Activated CD4-positive, alpha-beta memory T cell treated with anti-CD3 and anti-CD28 coated beads for 36 hours (primary cell): ENCODE measurements at places on chromosomes 2 and 18.
A peak's percentile ranks its signal among the peaks of the same experiment; 100 is the strongest.

DNA sequence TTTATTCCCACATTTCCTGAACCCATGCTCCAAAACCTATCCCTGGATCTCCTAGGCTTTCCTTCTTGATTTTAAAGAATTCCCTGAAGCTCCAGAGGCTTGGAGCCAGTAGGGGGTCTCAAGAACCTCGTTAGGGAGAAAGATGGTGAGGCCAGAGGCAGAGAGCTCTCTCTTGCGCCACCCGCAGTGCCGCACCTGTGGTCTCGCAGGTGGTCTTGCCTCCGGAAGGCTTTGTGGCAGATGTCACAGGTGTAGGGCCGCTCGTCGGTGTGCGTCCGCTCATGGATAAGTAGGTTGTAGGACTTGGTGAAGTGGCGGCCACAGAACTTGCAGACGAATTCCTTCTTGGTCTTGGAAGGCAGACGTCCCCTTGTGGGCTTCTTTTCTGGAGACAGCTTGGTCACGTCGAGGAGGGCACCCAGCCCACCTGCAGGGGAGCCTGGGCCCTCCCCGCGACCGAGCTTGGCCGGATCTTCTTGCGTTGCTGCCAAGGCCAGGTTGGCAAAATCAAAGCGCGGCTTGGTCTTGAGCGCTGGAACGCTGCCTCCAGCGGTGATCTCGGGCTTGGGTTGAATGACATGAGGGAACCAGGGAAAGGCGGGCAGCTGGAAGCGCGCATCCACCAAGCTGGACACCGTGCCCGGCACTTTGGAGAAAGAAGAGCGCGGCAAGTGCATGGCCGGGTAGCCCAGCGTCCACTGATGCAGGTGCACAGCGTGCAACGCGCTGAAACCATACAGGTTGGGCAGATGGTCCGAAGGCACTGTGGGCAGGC is 5.3 kb downstream of the OSR1 start:
- H3K4me1 ChIP-seq = peaks cover 39% of the 10 kb centered on the region
- no peak overlapping the region for H3K27ac ChIP-seq
- no peak for DNase-seq
- no peak overlapping the region for H3K4me3 ChIP-seq

DNA sequence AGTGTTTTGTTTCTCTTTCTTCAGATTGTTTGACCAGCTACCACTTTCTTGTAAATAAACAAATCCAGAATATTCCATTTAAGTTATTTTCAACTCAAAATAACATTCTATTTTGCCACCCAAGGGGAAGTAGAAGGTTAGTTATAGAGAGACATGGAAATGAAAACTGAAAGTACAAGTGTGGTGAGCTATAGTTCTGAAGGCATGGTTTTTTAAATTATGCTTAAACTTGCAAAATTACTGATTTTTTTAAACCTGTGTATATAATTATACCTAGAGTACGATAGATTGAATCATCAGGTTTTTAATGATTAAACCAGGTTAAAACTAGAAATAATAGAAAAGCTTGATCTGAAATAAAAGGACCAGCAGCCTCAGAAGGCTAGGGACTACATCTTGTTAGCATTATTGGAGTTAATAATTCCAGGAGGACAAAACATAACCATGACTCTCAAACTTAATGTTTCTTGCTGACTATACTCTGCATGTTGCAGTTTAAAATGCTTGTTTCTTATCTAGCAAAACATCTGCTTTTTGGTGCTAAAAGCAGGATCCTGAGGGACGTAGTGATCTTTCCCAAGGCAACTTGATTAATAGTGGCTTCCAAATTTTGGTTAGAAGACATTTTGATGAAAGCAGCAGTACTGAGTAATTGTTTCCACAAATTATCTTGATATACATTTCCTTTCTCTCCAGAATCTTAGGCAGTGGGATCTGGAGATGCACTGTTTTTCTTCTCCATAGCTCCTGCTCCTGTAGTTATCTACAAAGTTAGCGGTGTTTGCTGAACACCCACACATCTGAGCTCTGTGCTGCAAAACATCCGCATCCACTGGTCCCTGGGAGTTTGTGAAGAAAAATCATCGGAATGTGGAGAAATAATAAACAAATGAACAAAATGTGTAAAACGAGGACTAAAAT is 327.2 kb upstream of the PKDCC start:
- no peak overlapping the region for H3K27ac ChIP-seq
- no peak overlapping the region for H3K4me3 ChIP-seq
- peaks cover 6% of the 10 kb centered on the region for H3K4me1 ChIP-seq
- no peak for DNase-seq
- no peaks in the 10 kb centered on the region for H3K36me3 ChIP-seq

DNA sequence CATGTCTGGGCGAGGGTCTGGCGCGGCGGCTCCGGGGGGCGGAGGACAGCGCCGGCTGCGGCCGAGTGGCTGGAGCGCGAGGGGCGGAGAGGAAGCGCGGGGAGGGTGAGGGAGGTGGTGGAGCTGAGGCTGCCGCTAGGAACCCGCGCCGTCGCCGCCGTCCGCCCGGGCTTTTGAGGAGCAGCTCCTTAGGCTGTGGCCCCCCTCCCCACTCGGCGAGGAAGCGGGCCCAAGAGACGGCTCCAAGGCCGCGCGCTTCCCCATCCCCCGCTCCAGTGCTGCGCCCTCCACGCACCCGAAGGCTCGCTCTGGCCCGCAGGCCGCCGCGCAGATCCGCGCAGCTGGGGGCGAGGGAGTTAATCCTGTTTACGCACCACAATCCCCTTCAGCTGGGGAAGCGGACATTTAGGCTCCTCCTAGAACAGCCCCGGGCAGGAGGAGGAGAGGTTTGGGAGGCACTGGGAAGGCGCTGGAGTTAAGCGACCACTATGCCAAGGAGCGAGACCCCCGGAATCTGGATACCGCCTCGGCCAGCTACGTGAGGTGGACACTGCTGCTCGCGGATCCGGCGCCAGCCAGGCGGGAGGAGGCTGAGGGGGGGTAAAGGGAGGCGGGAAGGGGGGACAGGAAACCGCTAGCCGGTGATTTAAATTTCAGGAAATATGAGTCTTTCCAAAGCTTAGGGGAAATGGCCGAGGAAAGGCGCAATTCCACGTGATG is at the start of gene CNRIP1:
TSS of gene CNRIP1 (minus strand) at position 552 of the 720 bp plus-strand sequence. CDS start at position 3, 549 bp downstream.
- peaks cover 2% of the 10 kb centered on the region for H3K4me1 ChIP-seq
- peaks cover 43% of the 10 kb centered on the region for H3K27me3 ChIP-seq
- no peak within 1 kb of the TSS for H3K27ac ChIP-seq
- H3K4me3 ChIP-seq = peak within 1 kb of the TSS; percentile 57

GRCh38 chr18:46469186-46469915 is 187.7 kb downstream of the LOXHD1 start:
- H3K36me3 ChIP-seq = no peaks in the 10 kb centered on the region
- no peaks in the 10 kb centered on the region for H3K4me1 ChIP-seq
- H3K27me3 ChIP-seq = no peaks in the 10 kb centered on the region
- no peak overlapping the region for H3K4me3 ChIP-seq
- no peak for DNase-seq
- no peak overlapping the region for H3K27ac ChIP-seq

- DNase-seq = peak; percentile 62
- peak overlapping the region; percentile 91 for H3K27ac ChIP-seq
- no peak overlapping the region for H3K4me3 ChIP-seq
These were observed 62.5 kb downstream of the RPIA start for GRCh38 chr2:88753833-88754584.

GRCh38 chr2:188381614-188382013 is 89.9 kb downstream of the GULP1 start:
- H3K27ac ChIP-seq = no peak overlapping the region
- H3K4me3 ChIP-seq = no peak overlapping the region
- H3K4me1 ChIP-seq = no peaks in the 10 kb centered on the region
- DNase-seq = no peak

DNA sequence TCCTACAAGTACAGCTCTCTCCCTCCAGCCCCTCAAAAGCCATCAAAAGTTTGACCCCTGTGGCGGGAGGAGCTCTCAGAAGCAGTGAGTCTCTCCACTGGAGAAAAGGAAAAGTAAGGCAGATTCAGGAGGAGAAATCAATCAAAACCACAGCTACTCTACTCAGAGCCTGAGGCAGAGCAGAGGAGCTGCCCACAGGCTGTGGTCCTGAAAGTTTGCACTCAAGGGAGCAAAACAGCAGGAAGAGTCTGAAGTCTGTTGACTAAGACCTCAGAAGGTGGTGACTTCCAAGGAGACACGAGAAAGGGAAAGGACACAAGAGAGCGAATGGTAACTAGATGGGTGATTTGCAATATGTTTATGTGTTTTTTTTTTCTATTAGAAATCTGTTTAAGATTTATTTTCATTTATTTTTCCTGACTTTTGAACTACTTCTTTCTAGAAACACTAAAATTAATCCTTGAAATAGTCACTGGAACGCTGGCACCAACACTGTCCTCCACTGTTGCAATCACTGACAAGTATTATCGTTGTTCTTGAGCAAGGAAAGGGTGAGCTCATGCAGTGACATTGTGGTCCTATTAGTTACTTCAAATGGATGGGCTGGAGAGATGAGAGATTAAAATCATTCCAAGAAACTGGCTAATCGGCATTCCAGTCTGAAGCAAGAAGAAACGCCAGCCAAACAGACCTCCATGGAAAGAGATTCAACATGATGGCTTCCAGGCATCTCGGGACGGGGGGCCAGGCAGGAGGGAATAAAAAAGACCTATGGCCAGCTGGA is 35.8 kb downstream of the PID1 start:
- H3K4me3 ChIP-seq = no peak overlapping the region
- H3K27me3 ChIP-seq = no peaks in the 10 kb centered on the region
- H3K4me1 ChIP-seq = no peaks in the 10 kb centered on the region

DNA sequence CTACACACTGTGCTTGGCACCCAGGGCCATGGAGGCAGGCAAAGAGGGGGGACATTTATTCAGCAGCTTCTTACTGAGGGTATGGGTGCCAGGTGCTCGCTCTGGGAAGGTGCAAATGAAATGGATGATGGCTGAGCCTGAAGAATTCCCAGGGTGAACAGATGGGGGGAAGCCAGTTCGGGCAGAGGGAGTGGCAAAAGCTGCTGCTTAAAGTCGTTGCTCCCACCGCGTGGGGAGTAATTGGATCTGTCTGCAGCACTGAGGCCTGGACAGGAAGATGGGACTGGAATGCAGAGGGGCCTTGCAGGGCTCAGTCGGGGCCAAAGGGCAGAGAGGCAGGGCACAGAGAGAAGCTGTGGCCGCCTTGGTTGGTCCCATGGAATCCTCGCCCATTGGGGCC is 51.2 kb downstream of the NEDD4L start:
- H3K27ac ChIP-seq = no peak overlapping the region
- H3K36me3 ChIP-seq = no peaks in the 10 kb centered on the region
- no peaks in the 10 kb centered on the region for H3K4me1 ChIP-seq
- peaks cover 4% of the 10 kb centered on the region for H3K27me3 ChIP-seq
- no peak overlapping the region for H3K4me3 ChIP-seq
- no peak for DNase-seq

DNA sequence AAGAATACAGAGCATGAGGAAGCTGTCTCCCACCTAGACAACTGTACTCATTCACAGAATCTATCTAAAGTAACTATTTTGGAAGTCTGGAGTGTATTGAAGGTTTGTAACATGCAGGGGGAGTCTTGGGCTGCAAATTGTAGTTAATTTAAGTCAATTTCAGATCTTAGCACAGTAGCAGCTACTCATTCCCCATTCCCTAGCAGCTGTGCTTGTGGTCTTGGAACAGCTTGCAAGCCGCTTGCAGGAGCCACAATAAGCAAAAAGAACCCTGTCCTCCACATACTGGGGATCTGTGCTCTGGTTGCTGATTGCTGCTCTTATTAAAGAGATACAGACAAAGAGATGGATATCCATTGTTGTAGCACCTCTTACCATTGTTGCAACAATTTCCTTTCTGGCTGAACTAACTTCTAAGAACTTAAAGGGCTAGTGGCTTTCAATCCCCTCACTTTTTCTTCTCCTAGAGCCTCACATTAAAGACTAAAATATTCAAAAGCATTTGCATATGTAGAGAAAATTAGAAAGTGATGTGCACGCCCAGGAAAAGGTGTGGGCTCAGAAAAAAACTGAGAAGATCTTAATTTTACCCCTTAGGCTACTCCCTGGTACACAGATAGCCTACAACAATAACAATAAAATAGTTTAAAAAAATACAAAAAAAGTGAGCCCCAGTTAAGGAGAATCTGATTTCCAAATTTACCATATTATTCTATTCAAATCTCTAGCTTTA is 1775.1 kb upstream of the PIK3C3 start:
- H3K27me3 ChIP-seq = no peaks in the 10 kb centered on the region
- DNase-seq = no peak
- no peak overlapping the region for H3K27ac ChIP-seq
- H3K4me1 ChIP-seq = no peaks in the 10 kb centered on the region

DNA sequence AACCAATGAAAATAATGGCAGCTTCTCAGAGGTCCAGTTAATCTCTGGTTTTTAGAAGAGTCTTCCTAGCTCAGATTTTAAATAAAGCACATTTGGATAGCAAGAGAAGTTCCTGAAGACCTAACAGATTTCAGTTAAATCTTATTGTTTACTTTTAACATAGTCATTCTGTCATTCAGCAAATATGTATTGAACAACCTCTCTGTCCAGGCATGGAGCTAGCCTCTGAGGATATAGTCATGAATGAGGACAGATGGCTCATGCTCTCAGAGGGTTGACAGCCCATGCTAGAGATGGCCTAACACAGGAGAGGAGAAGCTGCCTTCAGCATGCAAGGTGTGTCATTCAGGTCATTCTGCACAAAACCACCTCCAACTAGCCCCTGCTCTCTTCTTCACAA is 6.2 kb downstream of the CCBE1 start:
- no peak for DNase-seq
- no peak overlapping the region for H3K4me3 ChIP-seq
- no peaks in the 10 kb centered on the region for H3K36me3 ChIP-seq
- peaks cover 26% of the 10 kb centered on the region for H3K27me3 ChIP-seq
- no peaks in the 10 kb centered on the region for H3K4me1 ChIP-seq

DNA sequence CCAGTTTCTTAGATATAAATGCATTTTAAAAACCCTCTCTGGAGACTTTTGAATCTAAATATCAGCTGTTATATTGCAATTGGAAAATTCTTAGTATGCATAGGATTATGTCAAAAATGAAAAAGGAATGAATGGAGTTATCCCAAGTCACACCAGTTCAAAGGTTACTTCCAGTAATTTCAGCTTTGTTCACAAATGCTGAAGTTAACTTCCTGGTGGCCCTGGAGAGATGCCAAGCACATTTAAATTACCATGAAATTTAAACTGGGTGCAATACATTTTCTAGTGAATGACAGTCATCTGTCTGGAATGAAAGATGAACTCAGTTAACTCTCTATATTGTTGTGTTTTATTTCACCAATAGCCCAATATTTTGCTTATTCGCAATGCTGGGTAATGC is 753.9 kb downstream of the SUCLG1 start:
- DNase-seq = no peak
- no peaks in the 10 kb centered on the region for H3K4me1 ChIP-seq
- no peak overlapping the region for H3K4me3 ChIP-seq
- H3K27me3 ChIP-seq = no peaks in the 10 kb centered on the region

GRCh38 chr2:173866874-173867618 is 98.1 kb downstream of the SP3 start:
- H3K4me1 ChIP-seq = no peaks in the 10 kb centered on the region
- DNase-seq = no peak
- H3K36me3 ChIP-seq = no peaks in the 10 kb centered on the region
- no peak overlapping the region for H3K27ac ChIP-seq
- peaks cover 17% of the 10 kb centered on the region for H3K27me3 ChIP-seq

GRCh38 chr2:55883357-55883756 is 40.2 kb downstream of the EFEMP1 start:
- no peak for DNase-seq
- H3K36me3 ChIP-seq = no peaks in the 10 kb centered on the region
- no peaks in the 10 kb centered on the region for H3K27me3 ChIP-seq
- H3K4me3 ChIP-seq = no peak overlapping the region
